ENCODE measurements at places on chromosomes 7 and 10. TPM values are rescaled to one million over a fixed set of nuclear protein-coding genes. Genes with fewer than 3 reads are reported as not detected.

Gene MMRN2
- total RNA-seq = 24.7 TPM

Gene ADIRF
- total RNA-seq = 23.8 TPM

Gene SRPK2
- 30.1 TPM for total RNA-seq

Gene TACC2
- 21.4 TPM for total RNA-seq

Gene GLI3
- 4.2 TPM for total RNA-seq

Gene INHBA
- total RNA-seq = 121 TPM

Gene WASHC2C
- total RNA-seq = 17.1 TPM

Gene OR2A42
- total RNA-seq = not detected

Gene HMX3
- not detected for total RNA-seq

Gene SLC13A4
- total RNA-seq = not detected

Gene ACTL6B
- not detected for total RNA-seq

Gene TCAF2
- total RNA-seq = 0.72 TPM

Gene TEX36
- not detected for total RNA-seq

Gene CFAP46
- total RNA-seq = 2.4 TPM

Gene NEUROD6
- not detected for total RNA-seq

Gene ABCB1
- total RNA-seq = not detected

Gene FXYD4
- not detected for total RNA-seq

Data from hair follicular keratinocyte (primary cell).